ENCODE measurements at places on chromosomes 11 and 22.

DNA sequence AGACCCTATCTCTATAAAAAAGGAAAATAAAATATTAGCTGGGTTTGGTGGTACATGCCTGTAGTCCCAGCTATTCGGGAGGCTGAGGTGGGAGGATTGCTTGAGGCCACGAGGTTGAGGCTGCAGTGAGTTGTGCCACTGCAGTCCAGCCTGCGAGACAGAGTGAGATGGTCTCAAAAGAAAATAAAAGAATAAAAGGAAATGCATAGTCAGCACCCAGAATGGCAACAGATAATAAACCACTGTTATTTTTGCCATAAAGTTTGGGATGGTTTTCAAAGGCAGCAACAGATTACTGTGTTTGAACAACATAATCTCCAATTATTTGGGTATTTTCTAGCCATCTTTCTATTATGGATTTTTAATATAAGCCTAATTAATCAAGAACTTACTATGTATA, 61.9 kb downstream of the ATG16L2 start:
- DNase-seq = no peak

DNA sequence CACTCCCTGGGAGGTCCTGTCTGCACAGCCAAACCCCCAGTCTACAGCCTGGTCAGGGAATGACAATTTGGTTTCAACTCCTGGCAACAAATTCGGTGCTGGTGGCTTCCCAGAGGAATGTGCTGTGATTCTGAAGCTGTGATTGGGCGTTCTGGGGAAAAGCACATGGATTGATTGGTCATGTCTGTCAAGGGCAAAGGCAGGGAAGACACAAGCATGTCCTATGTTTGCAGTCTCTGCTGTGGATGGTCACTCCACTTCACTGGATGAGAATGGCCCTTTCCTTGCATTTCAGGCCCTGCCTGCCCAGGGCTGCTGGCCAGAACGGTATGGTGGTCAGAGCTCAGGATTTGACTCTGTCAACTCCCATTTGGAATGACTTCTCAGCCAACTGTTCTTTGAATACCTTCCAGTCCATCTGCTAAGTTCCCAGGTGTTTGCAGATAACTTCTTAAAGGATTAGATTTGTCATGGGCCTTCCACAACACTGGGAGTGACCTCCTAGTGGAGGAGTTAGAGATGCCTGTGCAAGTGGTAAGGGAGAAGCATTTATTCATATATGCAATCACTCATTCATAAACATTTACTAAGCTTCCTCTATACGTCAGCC, 42.7 kb downstream of the SGSM1 start:
- DNase-seq = no peak

DNA sequence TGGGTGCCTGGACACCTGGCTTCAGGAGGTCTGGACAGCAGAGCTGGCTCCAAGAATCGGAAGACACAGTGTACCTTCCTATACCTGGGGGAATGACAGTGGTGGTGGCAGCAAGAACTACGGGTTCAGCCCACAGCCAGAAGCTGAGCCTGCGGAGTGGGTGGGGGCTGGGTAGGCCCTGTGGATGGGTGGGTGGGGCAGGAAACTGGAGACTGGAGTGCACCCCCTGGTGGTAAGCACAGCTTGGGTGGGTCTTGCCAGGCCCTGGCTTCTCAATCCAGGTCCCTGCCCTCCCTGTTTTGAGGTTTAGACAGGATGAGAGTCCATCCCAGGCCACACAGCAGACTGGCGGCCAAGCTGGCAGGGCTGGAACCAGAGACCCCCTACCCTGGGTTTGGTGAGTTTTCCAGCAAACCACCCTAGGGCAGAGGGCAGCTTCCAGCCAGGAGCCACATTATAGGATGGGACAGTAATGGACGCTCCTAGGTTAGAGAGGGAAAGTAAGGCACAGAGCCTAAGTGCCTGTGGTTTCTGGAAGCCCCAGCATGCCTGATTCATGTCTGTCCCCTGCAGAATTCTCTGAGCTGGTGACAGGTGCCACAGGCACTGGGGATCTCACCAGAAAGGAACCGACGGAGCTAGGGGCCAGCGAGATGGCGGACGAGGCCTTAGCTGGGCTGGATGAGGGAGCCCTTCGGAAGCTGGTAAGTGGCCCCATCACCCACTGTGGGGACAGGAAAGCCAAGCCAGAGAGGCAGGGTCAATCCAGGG, 1.7 kb downstream of the SMTN start:
- DNase-seq = no peak

DNA sequence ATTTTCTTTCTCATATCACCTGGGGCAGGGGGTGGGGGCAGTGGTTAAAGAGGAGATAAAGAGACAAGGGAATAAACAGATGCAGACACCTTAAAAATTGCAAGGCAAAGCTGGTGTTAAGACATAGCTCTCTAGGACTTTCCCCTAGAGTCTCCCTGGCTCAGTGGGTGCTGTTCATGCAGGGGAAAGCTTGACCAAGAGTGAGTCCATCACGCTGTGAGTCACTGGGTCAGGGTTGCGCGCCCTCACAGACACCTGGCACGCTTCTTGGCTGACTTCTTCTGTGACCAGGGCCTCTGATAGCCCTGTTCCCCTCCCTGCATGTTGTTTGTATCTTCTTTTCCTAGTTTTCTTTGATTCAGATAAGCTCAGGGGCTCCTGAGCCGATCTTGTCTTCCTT, 31.9 kb downstream of the COMMD9 start:
- no peak for DNase-seq

DNA sequence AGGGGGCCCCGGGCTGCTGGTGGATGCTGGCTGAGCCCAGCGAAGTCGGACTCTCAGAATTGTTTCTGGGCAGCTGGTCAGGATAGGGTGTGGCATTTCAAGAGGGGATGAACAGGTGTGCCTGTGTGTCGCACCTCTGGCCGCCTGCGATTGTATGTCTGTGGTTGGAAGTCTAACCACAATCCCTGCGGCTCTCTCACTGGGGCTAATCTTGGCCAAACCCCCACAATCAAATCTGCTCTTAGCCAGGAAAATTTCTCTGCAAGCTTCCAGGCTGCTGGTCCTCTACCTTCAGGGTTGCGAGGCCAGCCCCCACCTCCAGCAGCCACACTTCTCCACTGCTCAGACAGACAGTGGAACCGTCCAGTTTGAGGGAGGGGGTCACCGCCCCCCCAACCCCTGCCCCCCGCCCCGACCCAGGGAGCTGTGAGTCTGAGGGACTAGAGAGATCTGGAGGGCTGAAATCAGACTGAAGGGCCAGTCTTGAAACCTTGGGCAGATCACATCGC, 953 bp downstream of the ATG16L2 start:
- DNase-seq = no peak

DNA sequence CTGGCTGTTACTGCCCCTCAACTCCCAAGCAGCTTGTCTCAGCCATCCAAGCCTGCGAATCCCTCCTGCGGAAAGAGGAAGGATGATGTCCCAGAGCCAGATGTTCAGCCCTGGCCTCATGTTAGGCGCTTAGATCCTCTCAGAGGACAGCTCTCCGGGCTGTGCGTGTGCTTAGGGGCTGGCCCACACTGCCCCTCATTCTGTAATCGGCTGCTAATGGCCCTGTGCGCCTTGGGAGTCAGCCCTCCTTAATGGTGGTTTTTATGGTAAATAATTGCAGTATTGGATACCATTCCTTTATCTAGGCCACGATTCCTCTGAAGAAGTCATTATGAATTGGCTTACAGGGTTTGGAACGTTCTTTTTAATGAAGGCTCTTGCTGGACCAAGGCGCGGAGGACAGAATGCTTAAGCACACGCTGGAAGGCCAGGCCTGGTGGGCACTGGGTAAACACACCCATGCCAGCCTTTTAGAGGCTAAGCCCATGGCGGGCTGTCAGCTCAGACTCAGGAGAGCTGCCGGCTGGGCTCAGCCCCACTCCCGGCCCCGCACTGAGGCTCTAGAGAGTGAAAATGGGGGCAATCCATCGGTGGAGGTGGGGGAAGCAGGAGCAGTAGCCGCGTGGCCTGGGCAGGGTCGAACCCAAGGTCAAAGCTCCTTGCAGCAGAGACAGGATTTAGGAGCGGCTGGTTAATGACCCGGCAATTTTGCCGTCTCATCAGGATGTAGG, 1157.5 kb downstream of the BRD1 start:
- DNase-seq = no peak

DNA sequence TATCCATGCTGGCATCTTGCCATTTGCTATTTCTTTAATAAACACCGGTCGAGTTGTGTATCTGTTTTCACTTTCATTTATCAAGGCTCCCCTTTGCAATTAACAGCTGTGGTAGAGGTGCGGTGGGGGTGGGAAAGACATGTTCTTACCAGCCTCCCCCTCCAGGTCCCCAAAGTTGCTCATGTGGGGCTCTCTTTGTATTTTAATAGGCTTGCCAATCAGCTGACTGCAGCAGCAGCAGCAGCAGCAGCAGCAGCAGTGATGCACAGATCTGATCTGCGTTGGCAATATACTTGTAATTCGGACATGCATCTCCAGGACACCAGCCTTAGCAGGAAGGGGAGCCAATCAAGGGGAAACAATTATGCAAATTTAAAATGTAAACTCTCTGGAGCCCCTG, 40.3 kb upstream of the E2F8 start:
- no peak for DNase-seq

DNA sequence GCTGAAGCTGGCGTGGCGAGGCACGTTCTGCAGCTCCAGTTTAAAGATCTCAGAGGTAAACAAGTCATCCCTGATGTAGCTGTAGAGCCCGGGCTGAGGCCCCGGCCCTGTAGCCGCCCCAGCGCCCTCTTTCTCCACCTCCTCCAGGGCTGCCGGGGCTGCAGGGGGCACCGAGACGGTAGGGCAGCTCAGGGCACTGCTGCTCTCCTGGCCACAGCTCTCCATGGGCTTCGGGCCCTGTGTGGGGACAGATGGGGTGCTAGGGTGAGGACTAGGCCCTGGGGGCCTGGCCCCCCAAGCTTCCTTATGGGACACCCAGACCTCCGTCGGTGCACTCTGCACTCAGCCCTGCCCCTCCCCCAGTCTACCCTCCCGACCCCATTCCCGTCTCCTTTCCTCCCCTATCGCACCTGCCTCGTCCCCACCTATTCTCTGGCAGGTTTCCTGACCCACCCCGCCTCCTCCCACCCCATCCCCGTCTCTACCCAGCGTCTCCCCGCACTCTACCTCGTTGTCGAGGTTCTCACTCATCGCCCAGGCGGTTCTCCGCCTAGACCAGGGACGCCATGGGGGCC, 559 bp downstream of the RANBP1 start:
- no peak for DNase-seq

DNA sequence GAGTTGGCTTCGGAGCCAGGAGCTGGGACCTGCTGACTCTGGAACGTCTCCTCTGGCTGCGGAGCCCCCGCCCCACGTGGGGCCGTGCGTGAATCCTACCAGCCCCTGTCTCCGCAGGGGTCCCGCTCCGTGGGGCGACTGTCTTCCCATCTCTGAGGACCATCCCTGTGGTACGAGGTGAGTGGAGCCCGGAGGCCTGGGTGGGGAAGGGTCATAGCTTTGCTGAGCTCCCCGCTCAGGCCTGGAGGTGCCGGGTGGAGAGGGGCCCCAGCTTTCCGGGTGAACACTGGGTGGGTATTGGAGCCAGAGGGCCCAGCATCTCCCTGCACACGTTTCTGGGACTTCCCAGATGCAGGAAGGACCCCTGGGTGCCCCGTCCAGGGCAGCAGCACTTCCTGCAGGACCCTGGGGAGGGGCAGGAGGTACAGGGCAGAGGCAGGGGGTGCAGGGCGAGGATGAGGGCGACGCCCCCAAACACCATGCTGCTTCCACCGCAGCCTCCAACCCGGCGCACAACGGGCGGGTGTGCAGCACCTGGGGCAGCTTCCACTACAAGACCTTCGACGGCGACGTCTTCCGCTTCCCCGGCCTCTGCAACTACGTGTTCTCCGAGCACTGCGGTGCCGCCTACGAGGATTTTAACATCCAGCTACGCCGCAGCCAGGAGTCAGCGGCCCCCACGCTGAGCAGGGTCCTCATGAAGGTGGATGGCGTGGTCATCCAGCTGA, 3.8 kb downstream of the MUC5AC start:
- no peak for DNase-seq

GRCh38 chr22:28864878-28865596, 18.3 kb upstream of the ZNRF3 start:
- DNase-seq = no peak

DNA sequence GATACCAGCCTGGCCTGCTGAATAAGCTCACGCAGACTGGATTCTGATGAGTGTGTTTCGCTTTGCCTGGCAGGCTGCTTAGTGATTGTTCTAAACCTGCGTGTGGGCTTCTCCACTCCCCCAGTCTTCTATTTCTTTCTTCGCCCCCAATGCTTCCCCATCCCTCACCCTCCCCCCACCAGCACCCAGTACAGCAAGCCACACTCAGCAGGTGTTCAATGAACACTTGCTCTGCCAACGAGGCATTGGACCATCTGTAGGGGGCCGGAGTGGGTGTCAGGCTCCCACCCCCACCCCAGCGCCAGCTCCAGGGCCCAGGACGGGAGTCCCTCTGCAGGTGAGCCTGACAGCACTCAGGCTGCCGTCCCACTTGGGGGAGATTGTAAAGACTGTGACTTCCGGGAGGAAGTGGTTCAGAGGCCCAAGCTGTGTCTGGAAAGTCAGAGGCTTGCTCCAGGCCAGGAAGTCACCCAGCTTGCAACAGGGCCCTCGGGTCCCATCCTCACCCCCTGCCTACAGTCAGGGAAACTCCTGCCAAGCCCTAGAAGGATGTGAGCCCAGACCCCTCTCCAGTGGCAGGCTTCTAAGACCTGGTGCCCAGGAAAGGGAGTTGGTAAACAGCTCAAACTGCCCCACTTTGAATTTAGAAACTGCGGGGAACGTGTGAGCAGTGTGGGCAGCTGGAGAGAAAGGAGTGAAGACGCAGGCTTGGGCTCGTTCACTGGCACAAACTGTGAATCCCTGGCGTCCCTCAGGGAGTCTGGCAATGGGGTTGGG, 66.3 kb upstream of the PRDM11 start:
- DNase-seq = no peak

GRCh38 chr11:133162227-133162626, 370.1 kb downstream of the OPCML start:
- no peak for DNase-seq

DNA sequence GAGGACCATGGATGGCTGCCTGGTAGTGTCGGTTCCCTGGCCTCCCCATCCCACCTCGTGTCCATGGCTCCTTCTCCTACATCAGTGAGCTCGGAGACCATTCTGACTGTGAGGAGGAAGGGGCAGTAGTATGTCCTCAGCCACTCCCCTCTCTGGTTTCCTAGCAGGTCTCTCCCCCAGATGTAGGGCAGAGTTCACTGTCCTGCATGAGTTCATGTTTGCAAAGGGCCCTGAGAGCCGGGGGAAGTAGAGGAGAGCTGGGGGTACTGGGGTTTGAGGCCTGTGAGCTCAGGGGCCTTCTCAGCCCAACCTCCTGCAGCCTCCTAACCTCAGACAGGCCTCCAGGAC, 18.4 kb upstream of the ST3GAL4 start:
- DNase-seq = peak; percentile 38

- no peak for DNase-seq
Observed at GRCh38 chr11:66904981-66905521, 48.2 kb downstream of the LRFN4 start.

GRCh38 chr11:73095613-73096012, 46.5 kb downstream of the FCHSD2 start:
- no peak for DNase-seq

All from left forelimb (tissue), 1 donor.